ENCODE measurements at places on chromosomes 5 and 9.

GRCh38 chr5:66933066-66933465 lies 263.5 kb downstream of the CD180 start:
- DNase-seq = no peak

DNA sequence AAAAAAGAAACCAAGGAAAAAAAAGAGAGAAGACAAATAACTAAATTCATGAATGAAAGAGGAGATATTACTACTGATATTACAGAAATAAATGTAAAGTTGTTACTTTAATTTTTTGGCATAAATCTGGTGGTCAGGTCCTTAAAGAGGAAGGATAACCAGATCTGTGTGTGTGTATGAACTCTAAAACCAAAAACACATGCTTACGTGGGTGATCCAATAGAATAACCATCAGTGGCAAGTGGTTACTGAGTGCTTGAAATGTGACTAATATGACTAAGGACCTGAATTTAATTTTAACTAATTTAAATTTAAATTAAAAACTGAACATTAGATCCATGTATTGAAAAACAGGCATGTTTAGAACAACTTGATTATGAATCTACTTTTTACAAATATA lies 10.3 kb downstream of the SLC28A3 start:
- DNase-seq = no peak

- no peak for DNase-seq
Measured at GRCh38 chr9:94783928-94784327, 57.4 kb downstream of the AOPEP start.

DNA sequence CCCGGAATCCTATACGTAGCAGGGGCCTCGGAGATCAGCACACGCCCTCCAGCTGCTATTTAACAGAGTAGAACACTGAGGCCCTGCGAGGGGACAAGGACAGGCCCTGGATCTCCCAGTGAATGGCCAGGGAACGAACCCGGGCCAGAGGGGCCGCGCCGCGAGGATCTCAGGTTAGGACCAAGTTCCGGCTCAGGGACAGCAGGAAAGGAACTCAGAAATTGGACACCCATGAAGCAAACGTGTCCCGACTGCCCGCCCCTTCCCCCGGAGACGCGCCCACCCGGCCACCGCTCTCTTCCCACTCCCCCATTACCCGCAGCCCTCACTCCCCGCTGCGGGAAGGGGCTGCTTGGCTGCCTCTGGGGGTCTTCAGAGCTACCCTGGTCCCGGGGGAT lies 1.0 kb upstream of the FOXE1 start:
- DNase-seq = no peak

GRCh38 chr5:168724227-168724626 lies 145.1 kb upstream of the PANK3 start:
- DNase-seq = no peak

DNA sequence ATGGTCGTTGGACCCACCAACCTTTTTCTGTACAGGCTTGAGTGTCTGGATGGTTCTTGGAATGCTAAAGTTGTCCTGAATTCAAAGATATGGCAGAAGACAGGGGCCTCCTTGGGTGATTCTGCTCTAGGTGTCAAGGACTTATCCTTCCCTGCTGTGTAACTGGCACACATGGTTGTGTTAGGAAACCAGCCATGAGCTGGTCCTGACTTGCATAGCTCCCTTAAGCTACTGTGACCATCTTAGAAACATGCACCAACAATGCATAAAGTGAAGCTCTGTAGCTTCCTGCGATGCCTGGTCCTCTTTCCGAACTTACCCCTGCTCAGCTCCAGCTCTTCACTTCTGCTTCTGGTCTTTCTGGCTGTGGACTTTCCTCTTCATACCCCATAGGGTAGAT lies 224.6 kb downstream of the TLE4 start:
- no peak for DNase-seq

DNA sequence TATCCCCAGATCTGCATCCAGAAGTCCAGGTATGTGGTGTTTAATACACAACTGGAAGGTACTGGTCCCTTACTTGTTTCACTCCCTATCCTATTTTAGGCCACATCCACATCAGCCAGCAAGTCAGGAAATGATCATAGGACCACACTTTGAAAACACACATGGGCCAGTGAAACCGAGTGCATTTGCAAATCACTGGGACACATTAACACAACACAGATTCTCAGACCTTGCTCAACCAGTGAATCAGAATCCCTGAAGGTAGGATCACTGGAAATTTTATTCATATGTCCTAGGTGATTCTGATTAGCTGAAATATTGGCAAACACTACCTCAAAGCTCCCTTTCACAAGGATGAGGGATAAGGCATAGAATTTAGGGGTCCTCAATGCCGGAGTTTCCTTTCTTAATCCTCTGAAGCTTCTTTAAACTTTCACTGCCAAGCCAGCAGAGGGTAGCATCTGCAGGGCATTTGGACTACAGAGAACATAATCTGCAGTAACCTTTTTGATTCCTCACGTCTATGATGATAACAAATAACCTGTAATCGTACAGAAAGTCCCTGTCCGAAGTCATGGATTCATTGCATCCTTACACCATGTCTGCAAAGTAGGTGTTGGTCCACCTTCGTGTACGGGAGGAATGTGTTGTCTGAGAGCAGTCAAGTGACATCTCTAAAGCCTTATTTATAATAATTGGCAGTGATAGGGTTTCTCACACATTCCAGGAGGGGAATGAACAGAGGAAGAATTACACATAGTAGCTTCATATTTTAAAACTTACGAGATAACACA lies 11.0 kb upstream of the ABLIM3 start:
- no peak for DNase-seq

GRCh38 chr5:157893611-157894010 lies 34.7 kb upstream of the CLINT1 start:
- DNase-seq = no peak

- DNase-seq = no peak
Measured at GRCh38 chr5:163379298-163380155, 57.9 kb upstream of the CCNG1 start.

- no peak for DNase-seq
Measured at GRCh38 chr5:158798140-158798539, 301.6 kb downstream of the EBF1 start.

DNA sequence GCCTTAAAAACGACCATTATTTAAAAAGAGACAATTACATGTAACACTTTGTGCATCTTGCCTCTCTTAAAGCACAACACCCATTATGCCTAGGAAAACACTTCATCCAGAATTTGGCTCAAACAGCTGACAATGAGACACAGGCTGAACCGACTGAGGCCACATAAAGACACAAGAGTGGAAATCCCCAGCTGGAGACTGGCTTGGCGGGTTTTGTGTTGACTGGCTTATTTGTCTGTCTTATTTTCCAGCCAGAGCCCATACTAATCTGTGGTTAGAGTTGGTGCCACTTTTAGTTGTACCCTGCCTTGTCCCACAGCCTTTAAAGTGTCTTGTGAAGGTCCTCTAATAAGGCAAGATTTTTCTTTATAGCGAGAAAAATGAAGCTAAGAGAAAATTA lies 21.2 kb downstream of the TRIM14 start:
- DNase-seq = no peak

Measured in stimulated activated CD8-positive, alpha-beta memory T cell treated with anti-CD3 and anti-CD28 coated beads, Interleukin-7, amount 100 ng/mL, for 4 hours (primary cell).